Activated CD8-positive, alpha-beta T cell treated with anti-CD3 and anti-CD28 coated beads, Interleukin-2, amount 10 ng/mL, durations not matched to agents 7 days and 5 days (primary cell): ENCODE measurements at places on chromosomes 11 and 22. TPM values are rescaled to one million over a fixed set of nuclear protein-coding genes. Genes with fewer than 3 reads are reported as not detected.

Gene SLC22A9
- not detected for total RNA-seq

DNA sequence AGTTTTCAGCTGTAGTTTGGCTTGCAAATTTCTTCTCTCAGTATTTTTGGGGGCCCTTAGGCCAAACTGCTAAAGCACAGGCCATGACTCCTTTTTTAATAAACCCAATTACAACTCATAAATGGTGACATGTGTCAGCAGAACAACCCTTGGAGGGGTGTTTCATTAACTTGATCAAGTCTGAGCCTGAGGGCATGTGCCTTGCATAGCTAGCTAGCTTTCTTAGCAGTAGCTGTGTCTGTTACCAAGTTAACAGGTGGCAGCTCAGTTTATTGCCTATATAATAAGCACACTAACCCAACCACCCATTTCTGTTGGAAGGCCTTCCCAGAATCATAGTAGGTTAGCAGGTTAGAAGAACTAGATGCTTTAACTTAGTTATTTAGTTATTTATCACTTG lies 950.3 kb upstream of the CCDC90B start:
- no peak for DNase-seq

- DNase-seq: no peak
Observed at GRCh38 chr22:42920101-42920820, 63.2 kb upstream of the ARFGAP3 start.

Gene HORMAD2
- total RNA-seq: not detected

Gene CARNS1
- 4.8 TPM for total RNA-seq

DNA sequence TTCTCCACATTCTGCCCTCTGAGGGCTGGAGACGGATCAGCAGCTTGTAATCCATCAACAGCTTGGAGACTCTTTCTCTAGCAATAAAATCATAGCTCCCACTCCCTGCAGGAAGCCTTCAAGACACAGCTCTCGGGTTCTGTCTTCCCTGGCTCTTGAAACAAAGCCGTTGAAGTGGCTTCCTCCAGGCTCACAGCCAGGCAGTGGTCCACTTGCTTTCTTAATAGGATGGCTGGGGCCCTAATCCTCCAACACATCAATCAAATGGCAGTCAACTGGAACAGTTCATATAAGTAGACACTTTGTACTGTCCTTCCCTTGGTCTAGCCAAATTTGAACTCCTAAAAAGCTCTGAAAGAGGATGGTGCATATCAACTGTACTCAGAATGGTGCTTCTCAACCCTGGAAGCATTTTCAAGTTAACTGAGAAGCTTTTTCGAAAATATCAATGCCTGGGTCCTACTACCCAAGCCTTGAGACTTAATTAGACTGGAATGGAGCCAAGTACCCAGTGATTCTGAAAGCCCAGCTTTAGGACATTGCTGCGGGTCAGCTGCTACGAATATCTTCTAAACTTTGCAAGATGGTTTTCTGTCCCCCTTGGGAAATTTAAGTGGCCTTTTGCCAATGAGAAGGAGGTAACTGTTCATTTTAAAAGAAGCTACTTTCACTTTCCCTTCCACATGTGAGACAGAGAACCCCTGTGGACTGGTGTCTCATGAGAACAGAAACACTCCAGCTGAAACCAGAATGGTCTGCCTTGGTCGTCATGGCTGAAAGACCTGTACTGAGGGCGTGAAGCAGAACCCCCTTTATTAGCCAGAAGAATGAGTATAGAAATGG lies 74.7 kb downstream of the SC5D start:
- peak; percentile 36 for DNase-seq

DNA sequence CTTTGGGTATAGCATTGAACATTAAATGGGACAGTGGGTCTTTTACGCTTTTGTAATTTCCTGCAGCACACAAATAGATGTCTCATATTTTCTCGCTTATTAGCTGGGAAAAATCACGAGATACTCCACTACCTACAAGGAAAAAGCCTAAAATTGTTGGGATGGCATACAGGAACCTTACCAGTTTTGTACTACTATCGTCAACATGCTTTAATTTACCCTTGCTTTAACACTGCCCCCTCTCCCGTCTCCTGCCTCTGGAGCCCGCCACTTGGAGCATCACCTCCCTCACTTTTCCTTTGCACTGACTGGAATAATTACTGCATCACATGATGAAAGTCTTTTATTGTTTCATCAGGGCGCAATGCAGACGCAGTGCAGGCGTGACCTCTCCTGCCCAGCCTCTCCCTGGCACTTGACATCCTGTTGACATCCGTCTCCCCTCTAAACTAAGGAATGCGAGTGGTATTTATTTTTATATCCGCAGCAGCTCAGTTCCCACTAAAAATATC lies 1.0 kb upstream of the FNBP4 start:
- DNase-seq: peak; percentile 40
